ENCODE measurements at places on chromosomes 12 and 14. TPM values are rescaled to one million over a fixed set of nuclear protein-coding genes. Genes with fewer than 3 reads are reported as not detected.

- DNase-seq = no peak
Measured at GRCh38 chr12:58388261-58388660, 446.9 kb downstream of the ATP23 start.

DNA sequence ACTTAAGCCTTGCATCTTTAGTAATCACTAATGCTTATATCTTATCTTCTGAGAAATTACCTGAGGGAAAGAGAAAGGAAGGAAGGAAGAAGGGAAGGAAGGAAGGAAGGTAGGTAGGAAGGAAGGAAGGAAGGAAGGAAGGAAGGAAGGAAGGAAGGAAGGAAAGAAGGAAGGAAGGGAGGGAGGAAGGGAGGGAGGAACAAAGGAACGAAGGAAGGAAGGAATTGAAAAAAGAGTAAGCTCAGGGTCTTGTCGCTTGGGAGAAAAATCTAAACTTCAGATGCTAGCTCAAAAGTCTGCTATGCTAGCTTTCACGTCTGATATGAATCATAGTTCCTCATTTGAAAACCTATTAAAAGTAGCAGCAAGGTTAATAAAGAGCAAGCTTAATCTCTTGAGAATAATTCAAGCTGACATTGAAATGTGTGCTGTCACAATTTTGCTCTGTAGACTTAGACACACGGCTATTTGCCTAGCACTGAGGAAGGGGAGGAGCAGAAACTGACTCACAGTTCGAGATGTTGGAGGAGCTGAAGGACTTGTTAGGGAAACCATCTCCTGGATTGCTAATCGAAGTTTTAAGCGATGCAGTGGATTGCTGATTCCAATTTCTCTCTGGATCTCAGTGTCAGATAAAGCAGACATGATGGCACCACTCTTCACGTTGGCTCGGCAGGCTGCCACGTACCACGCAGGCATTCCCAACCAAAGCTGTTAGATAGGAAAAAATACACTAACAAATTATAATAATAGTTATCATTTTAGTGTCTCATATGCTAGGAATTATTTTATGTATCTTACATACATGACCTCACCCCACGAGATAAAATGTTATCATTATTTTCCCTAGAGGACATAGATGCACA, 216.7 kb downstream of the ACSS3 start:
- DNase-seq = no peak

The SNAPC1 gene
- 10.2 TPM for total RNA-seq

DNA sequence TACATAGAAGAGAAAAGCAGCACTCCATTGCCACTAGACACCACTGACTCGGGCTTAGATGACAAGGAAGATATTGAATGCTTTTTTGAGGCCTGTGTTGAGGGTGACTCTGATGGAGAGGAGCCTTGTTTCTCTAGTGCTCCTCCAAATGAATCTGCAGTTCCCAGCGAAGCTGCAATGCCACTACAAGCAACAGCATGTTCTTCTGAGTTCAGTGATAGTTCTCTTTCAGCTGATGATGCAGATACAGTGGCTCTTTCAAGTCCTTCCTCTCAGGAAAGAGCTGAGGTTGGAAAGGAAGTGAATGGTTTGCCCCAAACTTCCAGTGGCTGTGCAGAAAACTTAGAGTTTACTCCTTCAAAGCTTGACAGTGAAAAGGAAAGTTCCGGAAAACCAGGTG, 114.5 kb upstream of the NPAS3 start:
- DNase-seq = no peak

GRCh38 chr12:2402073-2402579, 349.3 kb downstream of the CACNA1C start:
- DNase-seq = no peak

The COCH gene
- total RNA-seq = 1.9 TPM

GRCh38 chr12:50201987-50202521, 34.9 kb upstream of the CERS5 start:
- DNase-seq = no peak

DNA sequence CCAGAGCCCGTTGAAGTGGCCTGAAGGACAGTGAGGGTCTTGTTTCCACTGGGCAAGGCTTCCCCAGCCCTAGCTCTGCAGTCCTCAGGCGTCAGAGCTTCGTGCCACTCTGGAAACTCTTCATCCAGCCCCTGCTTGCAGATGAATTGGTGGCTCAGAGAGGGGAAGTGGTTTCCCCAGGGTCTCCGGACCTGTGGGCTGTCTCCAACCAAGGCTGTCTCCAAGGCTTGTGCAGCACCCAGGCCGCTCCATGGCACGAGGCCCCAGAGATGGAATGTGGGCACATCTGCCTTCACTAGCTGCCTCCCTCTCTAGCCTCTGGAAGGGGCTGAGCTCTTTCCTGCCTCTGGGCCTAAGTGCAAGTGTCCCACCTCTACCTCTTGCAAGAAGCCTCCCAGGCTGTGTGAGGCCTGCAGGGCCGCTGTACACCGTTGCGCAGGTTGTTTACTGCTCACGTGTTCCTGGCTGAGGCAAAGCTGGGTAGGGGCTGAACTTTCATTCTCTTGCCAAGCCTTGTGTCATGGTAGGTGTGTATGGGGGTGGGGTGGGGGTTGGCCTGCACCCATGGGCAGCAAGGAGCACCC, 11.1 kb downstream of the RIN3 start:
- no peak for DNase-seq

DNA sequence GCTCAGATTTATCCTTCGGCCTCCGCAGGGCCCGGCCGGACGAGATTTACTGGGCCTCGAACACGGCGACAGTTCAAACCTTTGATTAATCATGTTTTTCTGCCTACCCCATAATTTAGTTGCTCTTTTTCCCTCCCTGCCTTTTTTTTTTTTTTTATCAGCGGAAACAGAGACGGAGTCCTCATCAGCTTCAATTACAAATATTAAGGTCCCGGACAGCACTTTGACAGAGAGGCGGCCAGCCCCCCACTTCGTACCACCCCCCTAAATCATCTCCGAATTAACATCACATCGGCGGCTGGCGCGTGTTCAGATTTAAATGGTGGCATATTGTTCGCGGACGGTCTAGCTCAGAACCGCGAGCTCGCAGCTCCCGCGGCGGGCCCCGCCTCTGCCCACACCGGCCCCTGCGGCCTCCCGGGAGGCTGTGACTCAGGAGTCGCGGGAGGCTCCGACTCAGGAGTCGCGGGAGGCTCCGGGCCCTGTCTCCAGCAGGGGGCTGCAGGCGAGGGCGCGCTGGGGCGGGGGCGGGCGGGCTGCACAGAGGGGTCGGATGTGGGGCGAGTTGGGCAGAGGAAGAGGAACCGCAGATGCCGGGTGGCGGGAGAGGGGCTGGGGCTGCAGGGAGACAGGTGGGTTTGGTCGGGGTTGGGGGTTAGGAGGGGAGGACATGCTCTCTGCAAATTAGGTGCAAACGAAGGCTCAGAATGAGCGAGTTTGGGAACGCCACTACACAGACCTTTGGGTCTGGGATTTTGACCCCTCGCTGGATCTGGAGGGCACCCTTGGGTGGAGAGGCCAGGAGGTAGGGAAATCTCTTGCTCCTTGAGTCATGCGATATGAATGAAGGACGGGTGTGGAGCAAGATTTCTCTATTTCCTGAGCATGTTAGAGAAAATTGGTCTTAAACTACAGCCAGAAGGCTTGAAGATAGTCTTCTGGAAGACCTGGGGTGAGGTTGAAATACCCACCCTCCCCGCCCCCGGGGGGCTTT, 19.6 kb upstream of the ATP5MC2 start:
- no peak for DNase-seq

GRCh38 chr14:100764471-100765115, 37.9 kb downstream of the DLK1 start:
- DNase-seq = no peak

GRCh38 chr12:3328081-3328480, 162.9 kb upstream of the PRMT8 start:
- no peak for DNase-seq

The FAM90A1 gene
- 0.14 TPM for total RNA-seq

- DNase-seq = no peak
Measured at GRCh38 chr14:90585106-90585505, 188.3 kb downstream of the CALM1 start.

The UTP20 gene
- 34.6 TPM for total RNA-seq

The RFX4 gene
- total RNA-seq = not detected

The DAO gene
- not detected for total RNA-seq

DNA sequence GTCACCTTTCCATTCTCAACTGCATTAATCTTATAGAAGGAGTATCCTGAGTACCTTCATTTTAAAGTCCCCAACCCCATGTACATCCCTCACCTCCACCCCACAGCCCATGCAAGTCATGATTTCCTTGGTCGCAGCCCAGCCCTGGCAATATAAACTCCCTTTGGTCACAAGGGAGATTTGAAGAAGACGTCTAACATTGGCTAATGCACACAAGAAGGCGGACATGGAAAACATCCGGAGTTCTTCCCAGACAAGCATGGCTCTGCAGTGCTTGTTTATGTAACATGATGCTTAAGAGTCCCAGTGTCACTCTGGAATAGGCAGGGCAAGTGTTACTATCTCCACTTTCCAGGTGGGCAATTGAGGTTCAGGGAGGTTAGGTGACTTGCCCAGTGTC, 277.6 kb downstream of the DPF3 start:
- no peak for DNase-seq

The KRT82 gene
- total RNA-seq = not detected

The KRT8 gene
- total RNA-seq = 0.25 TPM

- no peak for DNase-seq
Measured at GRCh38 chr14:103739466-103739792, 23.8 kb downstream of the ZFYVE21 start.

DNA sequence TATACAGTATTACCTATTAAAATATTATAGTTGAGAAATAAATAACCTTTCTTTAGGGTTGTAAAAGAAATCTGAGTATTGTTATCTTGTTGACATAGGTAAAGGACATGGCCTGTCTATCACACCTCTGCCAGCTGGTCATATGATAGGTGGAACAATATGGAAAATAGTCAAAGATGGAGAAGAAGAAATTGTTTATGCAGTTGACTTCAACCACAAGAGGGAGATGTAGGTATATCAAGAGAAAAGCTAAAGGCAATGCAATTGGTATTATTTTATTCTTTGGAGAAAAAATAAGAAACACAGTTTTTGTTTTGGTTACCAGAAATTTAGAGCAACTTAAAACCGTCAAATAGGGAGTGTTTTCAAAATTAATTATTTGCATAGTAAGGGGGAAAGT, 13.5 kb downstream of the CPSF2 start:
- DNase-seq = no peak

The PRKAB1 gene
- total RNA-seq = 28.2 TPM

- no peak for DNase-seq
Measured at GRCh38 chr14:83913476-83913875, 1616.5 kb upstream of the FLRT2 start.

DNA sequence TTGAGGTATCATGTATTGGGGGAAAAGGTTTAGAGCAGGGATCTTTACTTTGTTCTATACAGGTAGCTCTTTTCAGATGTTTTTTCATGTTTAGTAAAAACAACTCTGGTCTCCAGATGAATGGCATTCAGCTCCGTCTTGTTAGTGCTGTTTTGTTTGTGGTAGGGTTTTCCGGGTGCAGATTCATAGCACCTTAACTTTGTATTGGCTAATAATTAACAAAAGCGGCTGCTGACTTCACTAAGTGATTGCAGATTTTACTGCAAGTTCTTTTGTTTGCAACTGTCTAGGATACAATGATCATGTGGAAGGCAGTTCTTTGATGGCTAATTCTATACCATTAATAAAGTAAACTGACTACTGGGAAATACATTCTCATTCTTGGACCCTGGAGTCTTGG, 32.2 kb upstream of the BHLHE41 start:
- DNase-seq = no peak

DNA sequence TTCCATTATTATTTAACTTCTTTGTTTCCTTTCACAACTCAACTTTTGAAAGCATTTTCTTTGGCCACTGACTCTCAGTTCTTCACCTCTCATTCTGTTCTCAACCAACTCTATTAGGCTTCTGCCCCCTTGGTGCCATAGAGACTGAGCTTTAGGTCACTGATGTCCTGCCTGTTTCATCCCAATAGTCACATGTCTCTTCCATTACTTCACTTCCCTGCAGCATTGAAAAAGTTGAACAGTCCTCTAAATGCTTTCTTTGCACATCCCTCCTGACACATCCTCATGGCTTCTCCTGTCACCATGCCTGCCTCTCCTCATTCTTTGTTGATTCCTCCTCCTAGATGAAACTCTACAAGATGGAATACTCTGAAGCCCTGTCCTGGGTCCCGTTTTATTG, 2.7 kb downstream of the CLEC12A start:
- no peak for DNase-seq

The P2RX2 gene
- not detected for total RNA-seq

The MMP17 gene
- 0.25 TPM for total RNA-seq

- DNase-seq = no peak
Measured at GRCh38 chr12:84046859-84047258, 865.7 kb downstream of the SLC6A15 start.
